Anterior cingulate cortex (tissue), 58 donors: ENCODE measurements at places on chromosomes 1 and 21.

DNA sequence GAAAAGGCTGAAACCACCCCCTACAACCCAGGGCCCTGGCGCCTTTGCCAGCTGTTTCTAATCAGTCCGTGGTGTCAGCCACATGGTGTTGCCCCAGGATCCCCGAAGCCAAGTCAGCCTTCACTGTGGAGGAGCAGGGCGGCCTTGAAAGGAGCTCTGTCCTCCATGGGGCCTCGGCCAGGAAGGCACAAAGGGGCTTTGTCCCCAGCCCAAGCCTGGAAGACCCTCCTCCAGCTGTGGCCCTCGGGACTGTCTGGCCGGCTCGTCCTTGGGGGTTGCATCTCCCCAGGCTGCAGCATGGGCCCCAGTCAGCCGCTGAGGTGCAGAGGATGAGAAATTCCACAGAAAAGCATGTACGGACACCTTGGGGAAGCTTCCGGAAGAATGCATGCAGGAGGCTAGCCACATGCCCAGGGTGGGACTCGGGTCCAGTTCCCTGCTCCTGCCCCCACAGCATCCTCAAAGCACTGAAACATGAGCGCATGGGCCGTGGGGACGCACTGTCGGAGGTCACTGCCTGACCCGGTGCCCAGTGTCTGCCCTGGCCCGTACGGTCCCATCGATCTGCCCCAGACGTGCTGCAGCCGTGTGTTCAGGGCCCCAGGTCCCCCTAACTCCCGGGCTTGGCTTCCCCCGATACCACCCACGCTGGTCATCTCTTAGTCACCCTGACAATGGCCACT is 38.6 kb upstream of the POFUT2 start:
- DNase-seq = peak; percentile 48

- DNase-seq = peak; percentile 39
Measured at GRCh38 chr1:27527890-27528817, 38.2 kb upstream of the WASF2 start.

DNA sequence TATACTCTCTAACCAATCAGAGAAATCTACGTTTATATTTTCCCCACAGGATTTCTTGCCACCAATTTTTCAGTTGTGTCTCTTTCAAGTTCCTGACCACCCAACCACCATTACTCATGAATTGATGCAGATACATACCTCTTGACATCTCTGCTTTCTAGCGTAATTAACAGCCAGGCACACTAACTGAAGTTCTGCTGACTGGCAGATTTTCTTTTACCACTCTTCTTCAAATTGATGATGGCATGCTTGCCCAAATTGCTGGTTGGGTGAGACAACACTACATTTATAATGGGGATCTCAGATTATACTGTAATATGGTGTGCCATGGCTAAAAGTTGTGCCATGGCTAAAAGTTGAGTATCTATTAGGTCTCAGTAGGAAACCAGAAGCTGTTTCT is 566.7 kb downstream of the ADGRL2 start:
- no peak for DNase-seq

DNA sequence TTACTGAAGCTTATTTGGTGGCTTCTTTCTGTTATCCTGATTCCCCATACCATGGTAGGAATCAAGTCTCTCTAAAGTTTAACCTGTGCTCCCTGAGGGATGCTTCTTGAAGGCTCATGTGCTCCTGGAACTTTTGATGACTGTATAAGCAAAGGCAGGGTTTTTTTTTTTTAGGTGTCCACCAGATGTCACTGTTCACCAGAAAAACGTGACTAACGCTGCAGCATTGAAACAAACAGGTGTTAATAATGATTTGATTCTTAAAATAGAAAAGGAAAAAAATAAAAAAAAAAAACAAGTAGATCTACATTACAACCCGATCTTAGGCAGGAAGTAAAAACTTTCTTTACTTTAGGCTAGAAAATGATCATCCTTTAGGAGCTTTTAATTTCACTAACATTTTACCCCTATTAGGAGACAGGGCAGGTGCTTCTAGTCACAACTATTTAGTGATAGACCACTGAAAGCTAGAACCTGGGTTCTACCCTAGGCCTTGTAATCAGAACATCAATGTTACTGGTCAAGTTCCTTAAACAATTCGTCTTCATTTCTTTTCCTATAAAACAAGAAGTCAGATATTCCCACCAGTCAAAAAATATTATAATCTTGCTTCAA is 223.0 kb downstream of the PLA2G4A start:
- no peak for DNase-seq

DNA sequence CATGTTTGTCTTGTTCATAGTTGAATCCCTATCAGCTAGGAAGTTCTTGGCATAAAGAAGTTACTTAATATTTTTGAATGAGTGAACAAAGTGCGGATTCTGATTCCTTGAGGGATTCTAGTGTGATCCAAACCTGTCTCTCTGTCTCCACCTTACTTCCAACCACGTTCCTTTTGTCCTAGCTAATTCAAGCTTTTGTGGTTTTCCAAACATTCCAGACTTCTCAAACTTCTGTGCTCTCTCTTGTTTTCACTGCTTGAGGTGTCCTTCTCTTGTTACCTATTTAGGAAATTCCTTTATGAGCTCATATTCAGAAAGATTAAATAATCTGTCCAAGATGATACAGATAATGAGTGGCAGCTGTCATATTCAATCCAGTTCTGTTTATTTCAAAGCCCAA is 353.2 kb downstream of the PTBP2 start:
- DNase-seq = no peak

DNA sequence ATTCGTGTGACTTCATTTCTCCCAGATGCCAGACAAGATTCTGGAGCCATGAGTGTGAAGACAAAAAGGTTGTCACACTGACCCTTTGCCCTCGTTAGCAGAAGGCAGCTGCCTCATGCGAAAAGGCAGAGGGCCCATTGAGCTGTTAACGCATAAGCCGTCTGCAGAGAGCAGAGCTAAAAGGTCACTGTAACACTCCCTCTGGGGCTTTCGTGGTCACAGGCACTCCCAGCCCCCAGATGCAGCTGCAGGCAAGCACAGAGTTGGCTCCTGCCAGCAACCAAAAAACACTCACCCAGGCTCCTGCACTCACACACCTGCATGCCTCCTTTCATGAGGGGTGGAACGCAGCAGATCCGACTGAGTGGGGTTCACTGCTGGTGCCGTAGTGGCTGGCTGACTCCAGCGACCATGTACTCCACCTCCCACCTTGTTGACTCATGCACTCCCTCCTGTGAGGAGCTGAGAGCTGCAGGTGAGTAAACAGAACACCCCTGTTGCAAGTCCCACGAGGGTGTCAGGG is 287.5 kb downstream of the SMYD3 start:
- DNase-seq = no peak

- DNase-seq = peak; percentile 9
Measured at GRCh38 chr1:192476802-192477298, 98.7 kb upstream of the RGS1 start.

- DNase-seq = no peak
Measured at GRCh38 chr1:226104671-226105121, 42.2 kb downstream of the H3-3A start.

GRCh38 chr1:187842406-187843165 is 1013.8 kb downstream of the PLA2G4A start:
- no peak for DNase-seq

- DNase-seq = no peak
Measured at GRCh38 chr1:70737125-70737524, 310.5 kb downstream of the PTGER3 start.

DNA sequence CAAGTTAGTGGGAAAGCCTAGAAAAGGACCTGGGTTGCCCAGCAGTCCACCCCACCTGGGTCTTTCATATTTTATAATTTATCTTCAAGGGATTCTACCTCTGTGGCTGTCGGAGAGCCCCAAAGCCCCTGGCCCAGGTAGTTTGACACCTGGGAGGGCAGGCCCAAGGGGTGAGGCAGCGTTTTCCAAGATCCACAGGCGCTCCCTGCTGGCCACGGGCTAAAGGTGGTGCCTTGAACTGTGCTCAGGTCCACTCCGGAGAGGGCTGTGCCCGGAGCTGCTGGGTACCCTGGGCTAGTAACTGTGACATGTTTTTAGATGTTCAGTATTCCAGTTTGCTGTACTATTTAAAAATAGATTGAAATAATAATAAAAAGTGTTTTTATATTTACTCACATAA is 37.2 kb upstream of the CRNN start:
- no peak for DNase-seq

DNA sequence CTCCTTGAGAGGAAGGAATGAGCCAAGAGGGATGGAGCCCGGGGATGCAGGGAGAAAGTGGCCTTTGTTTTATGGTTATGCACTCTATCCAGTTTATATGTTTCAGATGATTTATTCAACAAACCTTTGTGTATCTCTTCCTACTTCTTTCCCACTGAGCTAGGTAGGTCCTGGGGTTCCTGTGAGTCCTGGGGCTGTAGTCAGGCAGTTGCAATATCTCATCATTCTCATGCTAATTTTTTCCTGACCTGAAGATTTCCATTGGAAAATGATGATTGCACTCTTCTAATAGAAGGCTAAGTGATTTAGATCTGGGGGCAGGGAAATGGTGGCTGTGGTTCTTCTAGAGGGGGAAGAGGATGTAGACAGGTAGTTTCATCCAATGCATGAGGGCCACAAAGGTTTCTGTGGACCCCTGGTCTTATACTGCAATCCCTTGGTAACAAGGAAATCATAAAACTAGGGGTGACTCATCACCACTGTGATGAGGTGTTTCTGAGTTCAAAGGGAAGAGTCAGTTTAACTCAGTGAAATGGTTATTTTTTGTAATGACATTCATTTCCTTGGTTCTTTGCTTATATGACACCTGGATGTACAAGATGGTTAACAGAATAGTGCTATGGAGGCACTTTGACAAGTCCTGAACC is 20.2 kb downstream of the B3GALT5 start:
- no peak for DNase-seq

DNA sequence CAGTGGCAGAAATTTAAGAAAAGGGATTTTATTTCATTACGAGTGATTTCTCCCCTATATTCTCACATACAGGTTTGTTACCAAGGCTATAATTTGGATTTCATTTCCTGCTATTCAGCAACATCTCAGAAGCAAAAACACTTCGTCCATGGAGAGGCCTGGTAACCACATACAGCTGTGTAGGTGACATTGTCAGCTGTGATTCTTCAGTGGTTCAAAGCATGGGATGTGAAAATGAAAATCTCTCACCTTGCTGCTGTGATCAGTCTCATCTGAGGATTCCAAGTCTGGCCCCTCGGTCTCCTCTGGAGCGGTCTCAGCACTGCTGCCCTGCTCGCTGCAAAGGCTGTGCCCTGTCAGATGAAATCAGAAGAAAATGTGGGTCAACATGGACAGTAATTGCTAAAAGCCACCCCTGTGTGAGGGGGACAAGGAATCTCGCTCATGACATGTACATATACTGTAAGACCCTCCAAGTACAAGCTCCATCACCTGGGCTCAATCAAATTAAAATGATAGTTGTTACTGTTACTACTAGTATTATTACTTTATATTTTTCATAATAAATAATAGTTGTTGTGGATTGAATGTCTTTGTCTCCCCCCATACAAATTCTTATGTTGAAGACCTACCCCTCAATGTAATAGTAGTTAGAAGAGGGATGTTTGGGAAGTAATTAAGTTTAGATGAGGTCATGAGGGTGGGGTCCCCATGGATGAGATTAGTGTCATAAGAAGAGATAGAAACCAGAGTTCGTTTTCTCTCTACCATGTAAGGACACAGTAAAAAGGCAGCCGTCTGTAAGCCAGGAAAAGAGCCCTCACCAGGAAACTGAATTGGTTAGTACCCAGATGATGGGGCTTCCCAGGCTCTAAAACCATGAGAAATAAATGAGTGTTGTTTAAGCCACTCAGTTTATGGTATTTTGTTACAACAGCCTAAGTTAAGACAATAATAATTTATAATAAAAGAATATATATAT is 126.7 kb upstream of the KRTAP19-8 start:
- DNase-seq = no peak

DNA sequence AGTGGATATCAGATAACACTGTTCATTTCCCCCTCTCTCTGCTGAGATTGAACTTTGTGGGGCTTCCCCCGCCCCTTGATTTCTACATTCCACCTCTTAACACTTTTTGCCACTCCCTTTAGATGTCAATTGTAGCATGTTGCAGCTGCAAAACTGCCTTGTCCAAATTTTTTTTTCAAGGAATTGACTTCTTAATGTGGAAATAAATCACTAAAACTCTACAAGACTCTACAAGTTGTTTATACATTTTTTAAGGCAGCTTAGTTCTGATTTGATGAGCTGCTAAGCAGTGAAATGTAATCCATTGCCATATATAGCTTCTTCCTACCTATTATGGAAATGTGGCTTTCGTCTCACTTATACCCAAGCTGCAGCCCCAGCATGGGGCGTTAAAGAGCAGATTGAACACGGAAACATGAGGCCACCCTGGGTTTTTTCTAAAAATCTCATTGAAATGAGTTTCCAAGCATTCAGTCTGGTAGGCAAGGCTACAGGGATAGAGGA is 132.2 kb downstream of the SYT2 start:
- no peak for DNase-seq

- no peak for DNase-seq
Measured at GRCh38 chr1:30472009-30472408, 251.4 kb downstream of the MATN1 start.

GRCh38 chr1:180254496-180254819 is 24.4 kb downstream of the LHX4 start:
- DNase-seq = no peak

DNA sequence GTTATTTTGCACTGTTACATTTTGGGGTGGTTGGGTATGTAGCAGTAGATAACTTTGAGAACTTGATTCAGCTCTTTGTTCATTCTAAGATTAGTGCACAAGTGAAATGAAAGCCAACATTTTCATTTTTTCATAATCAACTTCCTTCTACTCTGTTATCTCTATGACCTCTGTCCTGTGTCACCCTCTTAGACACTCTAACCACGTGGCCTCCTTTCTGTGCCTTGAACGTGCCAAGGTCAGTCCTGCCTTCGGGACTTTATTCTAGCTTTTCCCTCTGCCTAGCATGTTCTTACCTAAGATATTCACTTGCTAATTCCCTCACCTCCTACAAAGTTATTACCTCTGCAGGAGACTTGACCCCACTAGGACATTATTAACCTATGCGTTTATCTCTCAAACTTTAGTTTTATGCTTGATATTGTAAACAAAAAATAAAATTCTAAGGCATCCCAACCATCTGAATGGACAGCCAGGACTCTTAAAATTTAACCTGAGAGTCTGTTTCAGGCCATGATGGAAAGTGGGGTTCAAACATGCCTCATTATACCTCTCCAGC is 19.2 kb upstream of the EDEM3 start:
- no peak for DNase-seq

- DNase-seq = no peak
Measured at GRCh38 chr1:160365325-160365724, 1.5 kb upstream of the NHLH1 start.
